Right lung (tissue), 10 donors: ENCODE measurements at places on chromosomes 2 and 18. TPM values are rescaled to one million over a fixed set of nuclear protein-coding genes. Genes with fewer than 3 reads are reported as not detected.

DNA sequence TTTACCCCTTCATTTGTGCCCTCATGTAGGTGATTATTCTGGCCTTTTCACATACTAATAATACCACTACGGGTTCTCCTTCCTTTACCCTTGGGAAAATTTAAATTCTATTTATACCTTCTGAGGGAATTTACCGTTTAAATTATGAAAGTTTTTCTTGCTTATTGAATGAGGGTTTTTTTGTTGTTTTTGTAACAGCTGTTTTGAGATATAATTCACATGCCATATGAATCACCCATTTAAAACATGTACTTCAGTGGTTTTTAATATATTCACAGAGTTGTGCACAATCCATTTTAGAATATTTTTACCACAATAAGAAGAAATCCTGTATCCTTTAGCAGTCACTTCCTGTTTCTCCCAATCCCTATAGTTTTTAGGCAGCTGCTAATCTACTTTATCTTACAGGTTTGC, 54.7 kb downstream of the EML4 start:
- no peak for DNase-seq

DNA sequence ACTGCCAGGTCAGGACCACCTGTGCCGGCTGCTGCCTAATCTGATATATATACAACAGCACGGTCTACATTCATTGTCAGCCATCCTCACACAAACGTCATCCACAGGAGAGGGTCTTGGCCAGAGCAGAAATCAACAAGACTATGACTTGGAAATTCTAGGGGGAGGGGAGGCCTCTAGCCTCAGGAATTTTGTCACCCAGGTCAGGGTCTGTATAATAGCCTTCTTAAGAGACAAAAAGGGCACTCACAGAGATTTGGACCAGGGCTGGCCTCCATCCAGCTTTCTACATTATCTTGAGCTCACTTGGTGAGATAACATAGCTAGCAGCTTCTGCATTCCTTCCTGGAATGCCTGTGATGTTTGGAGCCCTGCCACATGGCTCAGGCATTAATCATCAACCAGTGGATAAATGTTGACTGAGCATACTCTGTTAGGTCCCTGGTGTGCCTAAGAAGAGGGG, 50.4 kb upstream of the CTIF start:
- peak; percentile 52 for DNase-seq

- DNase-seq, result no peak
Measured at GRCh38 chr18:59873641-59874040, 26.2 kb upstream of the PMAIP1 start.

GRCh38 chr2:177753682-177754491, 318.7 kb downstream of the PDE11A start:
- peak; percentile 93 for DNase-seq

- no peak for DNase-seq
Measured at GRCh38 chr2:51919395-51919794, 887.5 kb upstream of the NRXN1 start.

DNA sequence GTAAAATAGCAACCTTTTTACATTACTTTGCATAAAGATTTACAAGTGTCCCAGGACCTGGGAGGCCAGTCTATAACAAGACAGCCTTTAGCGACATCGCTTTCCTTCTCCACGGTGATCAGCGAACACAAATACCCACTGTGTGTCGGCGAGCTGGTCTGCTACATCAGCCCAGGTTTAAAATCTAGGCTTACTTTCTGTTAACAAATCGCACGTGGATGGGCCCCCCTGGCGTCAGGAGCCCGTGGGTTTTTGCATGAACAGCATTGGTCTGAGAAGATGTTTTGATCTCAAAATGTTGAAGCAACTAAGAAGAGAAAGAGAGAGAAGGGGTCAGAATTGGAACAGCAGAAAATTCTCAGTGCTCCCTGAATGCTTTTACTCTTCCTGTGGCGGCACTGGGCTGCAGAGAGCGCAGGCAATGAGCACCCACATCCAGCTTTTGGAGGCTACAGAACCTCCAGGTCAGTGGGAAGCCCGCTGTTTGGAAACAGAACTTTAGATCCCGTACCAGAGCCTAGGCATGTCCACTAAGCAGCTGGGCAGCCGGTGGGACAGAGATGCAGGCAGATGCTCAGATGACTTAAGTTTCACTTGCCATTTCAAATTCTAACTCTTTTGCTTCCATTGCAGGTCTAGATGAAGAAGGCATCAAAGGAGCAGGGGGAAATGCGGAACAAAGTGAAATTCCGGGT, 32.9 kb downstream of the CYP27C1 start:
- DNase-seq, result no peak

DNA sequence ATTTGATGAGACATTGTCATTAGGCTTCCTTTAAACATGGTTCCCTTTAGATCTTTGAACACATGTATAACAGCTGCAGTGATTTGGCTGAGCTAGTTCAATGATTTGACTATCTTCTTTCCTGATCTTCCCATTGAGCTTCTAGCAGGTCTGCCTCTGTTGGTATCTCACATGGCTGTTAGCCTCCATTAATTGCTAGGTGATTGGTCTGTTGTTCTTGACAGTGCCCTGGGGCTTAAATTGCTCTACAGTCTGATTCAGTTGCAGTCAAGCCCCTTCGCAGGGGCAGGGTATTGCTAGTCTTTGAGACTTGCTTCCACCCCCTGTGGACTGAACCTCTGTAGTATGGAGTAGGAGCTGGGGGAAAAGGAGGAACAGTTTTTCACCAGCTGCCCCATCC, 24.1 kb downstream of the SKA1 start:
- DNase-seq, result no peak

GRCh38 chr18:8975624-8976023, 126.9 kb upstream of the NDUFV2 start:
- DNase-seq, result no peak

DNA sequence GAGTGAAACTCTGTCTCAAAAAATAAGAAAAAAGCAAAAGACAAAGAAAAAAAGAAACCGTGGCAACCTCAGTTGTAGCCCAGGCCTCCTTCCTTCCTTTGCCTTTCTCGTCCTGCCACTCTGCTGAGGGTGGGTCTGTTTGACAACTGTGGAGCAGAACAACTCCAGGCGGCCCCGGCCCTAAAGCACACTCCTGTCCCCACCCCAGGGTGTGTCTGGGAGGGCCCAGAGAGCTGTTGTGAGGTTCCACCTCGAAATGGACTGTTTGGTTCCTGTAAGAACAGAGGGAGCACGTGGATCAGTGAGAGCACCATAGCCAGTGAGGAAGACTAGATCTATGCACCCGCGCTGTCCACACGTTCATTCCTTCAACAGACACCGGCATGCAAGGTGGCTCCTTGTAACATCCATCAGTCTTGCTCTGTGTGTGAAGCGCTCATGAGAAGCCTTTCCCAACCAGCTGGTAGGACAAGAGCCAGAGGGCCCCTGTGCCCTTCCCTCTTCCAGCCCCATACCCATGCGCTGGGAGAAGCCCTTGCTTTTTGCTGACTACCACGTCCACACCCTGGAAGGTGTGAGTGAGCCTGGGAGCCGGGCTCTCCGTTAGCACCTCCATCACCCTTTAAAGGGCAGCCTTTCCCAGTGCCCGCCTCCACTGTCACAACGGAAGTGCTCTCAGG, 61.6 kb downstream of the SOWAHC start:
- no peak for DNase-seq

GRCh38 chr2:219081096-219081495, 20.4 kb upstream of the IHH start:
- no peak for DNase-seq

DNA sequence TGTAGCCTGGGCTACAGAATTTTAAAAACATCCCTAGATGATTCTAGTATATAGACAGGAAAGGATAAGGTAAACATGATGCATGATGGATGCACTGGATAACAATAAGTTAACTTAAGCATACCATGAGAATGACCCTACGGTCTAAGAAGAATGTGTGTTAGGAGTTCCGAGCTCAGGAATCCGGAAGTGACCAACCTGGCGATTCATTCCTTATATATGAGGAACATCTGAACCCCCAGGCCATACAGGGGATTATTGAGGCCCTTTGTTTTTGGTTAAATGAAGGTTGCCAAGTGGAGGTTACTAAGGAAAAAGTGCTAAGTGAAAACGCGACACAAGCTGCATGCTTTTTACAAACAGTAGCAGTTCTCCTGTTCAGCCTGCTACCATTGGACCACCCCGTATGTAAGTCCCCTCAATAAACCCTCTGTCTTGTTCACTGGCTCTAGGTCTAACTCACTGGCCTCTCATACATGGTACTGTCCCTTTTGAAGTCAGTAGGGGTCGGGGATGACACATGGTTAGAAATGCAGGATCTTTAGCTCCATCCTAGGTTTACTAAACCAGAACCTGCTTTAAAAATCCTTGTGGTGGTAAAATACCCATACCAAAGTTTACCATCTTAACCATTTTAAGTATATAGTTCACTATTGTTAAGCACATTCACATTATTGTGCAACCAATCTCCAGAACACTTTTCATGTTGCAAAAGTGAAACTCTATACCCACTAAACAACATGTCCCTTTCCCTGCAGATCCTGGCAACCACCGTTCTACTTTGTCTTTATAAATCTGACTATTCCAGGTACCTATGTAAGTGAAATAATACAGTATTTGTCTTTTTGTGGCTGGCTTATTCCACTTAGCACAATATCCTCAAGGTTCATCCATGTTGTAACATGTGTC, 111.0 kb upstream of the MAP4K3 start:
- DNase-seq, result no peak

DNA sequence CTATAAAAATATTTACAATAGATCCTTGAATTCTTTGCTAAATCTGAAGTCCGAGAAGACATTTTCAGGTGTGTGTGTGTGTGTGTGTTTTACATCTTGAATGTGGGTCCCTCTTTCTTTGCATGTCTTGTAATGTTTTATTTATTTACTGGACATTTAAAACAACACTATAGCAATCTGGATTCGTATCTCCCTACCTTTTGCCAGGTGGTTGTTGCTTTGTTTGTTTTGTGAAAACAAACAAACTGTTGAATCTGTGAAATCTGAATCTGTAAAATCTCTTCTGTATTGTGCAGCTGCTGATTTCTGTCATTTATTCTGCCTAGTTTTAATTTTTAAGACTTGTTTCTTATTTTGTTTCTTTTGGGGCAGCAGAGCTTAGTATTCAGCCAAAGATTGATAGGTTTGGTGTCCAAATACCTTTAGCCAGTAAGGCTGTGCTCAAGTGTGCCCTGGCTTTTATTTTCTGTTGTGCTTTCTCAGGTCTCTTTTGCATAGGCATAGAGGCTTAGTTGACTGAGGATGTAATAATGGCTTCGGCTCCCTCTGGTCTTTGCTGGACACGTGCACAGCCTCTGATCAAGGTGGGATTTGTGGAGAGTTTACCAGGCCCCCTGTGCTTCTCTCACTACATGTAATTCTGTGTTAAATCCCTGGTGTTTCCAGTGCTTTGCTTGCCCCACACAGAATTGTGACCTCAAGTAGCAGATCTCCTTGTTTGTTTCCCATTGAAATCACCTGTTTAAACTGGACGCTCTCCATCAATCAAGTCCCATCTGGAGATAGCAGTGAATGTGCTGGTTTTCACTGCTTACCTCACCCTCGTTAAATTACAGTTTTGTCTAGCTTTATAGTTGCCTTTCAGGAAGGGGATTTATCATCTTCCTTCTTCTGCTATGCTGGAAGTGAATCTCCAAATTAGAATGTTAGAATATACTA, 71.1 kb downstream of the BIRC6 start:
- DNase-seq, result no peak

The ASAP2 gene
- 33.8 TPM for polyA plus RNA-seq

The CCBE1 gene
- polyA plus RNA-seq, result 75.0 TPM

DNA sequence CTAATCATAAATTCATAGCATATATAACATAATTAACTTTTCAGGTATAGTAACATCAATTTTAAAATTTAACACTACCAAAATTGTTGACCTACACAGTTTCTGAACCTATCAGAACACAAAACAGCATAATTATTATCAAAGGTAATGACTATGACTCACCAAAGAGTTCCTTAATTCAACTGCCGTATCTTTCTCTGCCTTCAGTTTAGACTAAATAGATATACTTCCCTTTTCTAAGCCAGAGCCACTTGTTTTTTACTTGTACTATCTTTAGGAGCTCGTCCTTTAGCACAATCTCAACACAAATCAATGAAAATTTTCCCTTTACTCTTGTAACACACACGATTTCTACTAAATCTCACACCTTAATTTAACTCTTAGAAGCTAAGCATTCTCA, 54.4 kb downstream of the CCDC88A start:
- DNase-seq, result no peak

GRCh38 chr2:85575739-85576138, 1.6 kb upstream of the VAMP8 start:
- DNase-seq, result no peak

DNA sequence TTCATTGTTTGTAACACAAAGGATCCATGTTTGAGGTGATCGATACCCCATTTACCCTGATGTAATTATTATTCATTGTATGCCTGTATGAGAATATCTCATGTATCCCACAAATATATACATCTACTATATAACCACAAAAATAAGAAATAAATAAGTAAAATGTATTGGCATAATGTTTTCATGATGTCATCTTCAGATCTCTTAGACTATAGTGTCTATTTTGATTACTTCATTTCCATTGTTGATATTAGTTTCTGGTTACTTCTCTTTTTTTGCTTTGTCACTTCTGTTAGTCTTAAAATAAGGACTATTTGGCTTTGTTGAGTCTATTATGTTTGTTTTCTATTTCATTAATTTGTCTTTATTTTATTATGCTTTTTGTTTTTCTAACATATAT, 109.7 kb downstream of the SLC39A10 start:
- DNase-seq, result no peak

GRCh38 chr2:207215308-207215707, 49.6 kb upstream of the KLF7 start:
- DNase-seq, result no peak

The IL37 gene
- 0.27 TPM for polyA plus RNA-seq

DNA sequence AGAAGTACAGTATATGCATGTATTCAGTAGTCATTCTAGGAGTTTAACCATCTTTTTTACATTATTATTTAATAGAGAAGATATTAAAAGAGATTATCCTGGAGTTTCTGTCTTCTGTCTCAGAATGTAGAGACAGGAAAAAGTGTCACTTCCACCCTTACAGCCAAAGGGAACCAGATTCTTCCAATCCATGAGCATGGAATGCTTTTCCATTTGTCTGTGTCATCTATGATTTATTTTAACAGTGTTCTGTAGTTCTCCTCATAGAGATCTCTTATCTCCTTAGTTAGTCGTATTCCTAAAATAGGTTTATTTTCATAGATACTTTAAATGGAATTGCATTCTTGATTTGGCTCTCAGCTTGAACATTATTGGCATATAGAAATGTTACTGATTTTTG, 959.5 kb upstream of the PIK3C3 start:
- DNase-seq, result no peak

The RFX8 gene
- 0.91 TPM for polyA plus RNA-seq

GRCh38 chr2:124978597-124978996, 953.5 kb downstream of the CNTNAP5 start:
- no peak for DNase-seq

GRCh38 chr2:14752295-14752694, 119.8 kb downstream of the LRATD1 start:
- DNase-seq, result no peak

The FMNL2 gene
- polyA plus RNA-seq, result 88.9 TPM

DNA sequence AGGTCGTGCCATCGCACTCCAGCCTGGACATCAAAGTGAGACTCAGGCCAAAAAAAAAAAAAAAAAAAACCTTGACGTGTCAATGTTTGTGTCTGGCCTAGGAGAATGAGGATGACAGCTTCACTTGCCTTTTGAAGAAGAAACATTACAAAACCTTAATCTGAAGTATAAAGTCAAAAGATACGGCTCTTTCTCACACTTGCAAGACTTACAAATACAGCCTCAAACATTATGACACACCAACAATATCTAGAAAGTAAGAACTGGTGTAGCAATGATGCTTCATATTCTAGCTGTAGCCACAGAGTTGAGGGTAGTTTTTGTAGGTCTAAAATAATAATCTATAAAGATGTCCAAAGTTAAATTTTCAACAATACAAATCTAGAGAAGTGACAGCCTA, 25.5 kb downstream of the MPPE1 start:
- DNase-seq, result no peak
